Foreskin keratinocyte (primary cell): ENCODE measurements at places on chromosomes 4 and X.

DNA sequence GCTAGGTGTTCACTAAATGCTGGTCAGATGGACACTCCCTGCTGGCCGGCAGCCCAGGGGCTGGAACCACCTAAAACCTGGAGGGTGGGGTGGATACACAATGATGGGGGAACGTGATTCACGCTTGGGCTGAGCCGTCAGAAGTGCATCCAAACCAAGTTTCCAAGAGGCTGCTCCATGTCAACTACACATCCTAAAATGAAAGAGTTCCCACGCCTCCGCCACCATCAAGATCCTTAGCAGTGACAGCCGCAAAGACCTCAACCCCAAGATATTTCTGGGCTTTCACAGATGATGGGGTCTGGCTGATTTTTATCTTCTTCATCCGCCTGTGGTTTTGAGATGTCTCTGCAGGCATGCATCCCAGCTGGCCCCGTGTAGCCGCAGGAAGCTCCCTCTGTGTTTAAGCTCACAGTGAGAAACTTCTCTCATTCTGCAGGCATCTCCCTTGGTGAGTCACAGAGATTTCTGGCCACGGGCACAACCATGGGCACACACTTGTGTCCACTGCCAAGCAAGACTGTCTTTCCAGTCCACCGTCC, 84.4 kb downstream of the HTRA3 start:
- DNase-seq, result no peak

- DNase-seq, result no peak
Measured at GRCh38 chr4:181711387-181711786, 531.8 kb upstream of the TENM3 start.

GRCh38 chr4:1544861-1545281, 138.6 kb upstream of the NKX1-1 start:
- DNase-seq, result no peak

DNA sequence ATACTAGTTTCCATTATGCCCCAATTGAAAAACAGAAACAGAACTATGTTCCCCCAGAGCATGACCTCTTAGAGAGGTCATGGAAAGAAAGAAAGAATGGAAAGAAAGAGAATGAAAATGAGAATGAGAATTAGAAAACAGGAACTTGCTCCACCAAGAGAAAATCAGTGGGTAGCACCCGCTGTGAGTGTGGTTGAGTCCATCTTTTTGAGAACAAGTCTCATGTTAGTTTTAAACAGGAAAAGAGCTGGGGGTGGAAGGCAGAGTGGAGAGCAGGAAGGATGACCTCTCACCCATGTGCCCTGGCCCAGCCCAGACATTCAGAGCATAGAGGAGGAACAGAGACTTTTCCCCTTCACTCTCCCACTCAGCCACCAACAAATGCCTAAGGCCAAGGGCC, 4.9 kb downstream of the GSX2 start:
- DNase-seq, result no peak

DNA sequence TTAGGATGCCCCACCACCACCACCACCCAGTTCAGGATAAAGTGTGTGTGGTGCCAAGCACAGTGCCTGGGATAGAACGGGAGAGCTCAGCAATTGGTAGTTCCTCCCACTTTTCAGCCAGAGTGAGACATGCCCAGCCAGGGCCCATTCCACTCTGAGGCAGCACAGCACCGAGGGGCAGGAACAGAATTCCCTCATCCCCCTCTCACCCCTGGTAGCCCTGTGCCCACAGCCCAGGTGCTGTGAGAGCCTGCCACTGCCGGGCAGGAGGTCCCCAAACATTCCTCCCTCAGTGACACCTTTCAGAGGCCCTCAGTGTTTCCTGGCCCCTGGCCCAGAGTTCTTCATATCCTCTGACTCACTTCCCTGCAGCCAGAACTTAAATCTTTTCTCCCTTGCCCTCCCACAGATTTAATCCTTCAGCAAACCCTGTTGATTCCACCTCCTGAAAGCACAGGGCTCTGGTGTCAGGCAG, 8.1 kb downstream of the RIPPLY1 start:
- DNase-seq, result peak; percentile 71
